ENCODE measurements at places on chromosomes 12 and 14.

- DNase-seq, result no peak
These were observed 341.8 kb downstream of the NRXN3 start for GRCh38 chr14:78512021-78512420.

GRCh38 chr12:42483521-42483790, 106.1 kb downstream of the PRICKLE1 start:
- peak; percentile 8 for DNase-seq

- DNase-seq, result no peak
These were observed 111.9 kb downstream of the LRFN5 start for GRCh38 chr14:41718477-41719166.

GRCh38 chr14:23863836-23864235, 89.7 kb upstream of the DHRS4 start:
- no peak for DNase-seq

DNA sequence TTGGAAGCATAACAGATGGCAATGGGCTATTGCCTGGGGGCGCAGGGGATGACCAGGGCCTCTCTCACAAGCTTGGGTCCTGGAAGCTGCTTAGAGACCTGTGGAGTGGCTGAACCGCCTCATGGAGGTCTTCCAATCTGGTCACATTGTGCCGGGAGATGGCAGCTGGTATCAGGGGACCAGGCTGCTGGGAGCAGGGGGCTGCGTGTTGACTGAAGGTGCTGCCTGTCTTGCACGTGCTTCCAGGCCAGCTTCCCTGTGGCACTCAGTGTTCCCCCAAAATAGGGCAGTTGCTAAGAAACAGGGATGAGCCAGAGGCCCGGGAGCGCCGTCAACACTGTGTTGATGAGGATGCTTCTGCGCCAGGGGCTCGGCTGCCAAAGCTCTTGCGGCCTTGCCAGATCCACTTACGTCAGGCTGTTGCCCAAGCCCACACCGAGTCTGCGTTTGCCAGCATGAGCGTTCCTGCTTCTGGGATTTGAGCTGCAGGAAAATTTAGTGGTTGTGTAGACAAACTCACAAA, 39.8 kb downstream of the ELK3 start:
- no peak for DNase-seq

- no peak for DNase-seq
These were observed 2.0 kb downstream of the SCYL2 start for GRCh38 chr12:100268835-100269564.

GRCh38 chr12:121344506-121344905, 7.7 kb downstream of the ANAPC5 start:
- no peak for DNase-seq

- no peak for DNase-seq
These were observed 72.2 kb upstream of the CRY1 start for GRCh38 chr12:107165581-107165980.

DNA sequence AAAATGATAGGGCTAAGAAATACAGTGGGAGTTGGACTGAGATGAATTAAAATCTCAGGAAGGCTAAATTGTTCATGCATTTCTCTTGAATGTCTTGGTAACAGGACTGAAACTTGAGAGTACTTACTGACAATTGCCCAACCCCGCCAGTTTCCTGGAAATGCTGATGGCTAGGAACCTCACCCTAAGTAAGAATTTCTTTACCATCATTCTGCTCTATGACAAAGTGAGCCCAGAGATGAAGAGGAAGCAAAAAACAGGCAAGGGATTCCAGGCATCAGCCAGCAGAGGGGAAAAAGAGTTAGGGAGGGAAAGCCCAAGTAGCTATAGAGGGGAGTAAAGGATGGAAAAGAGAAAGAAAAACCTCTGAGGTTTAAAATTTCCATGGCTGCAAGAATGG, 397.7 kb downstream of the MDGA2 start:
- DNase-seq, result no peak

DNA sequence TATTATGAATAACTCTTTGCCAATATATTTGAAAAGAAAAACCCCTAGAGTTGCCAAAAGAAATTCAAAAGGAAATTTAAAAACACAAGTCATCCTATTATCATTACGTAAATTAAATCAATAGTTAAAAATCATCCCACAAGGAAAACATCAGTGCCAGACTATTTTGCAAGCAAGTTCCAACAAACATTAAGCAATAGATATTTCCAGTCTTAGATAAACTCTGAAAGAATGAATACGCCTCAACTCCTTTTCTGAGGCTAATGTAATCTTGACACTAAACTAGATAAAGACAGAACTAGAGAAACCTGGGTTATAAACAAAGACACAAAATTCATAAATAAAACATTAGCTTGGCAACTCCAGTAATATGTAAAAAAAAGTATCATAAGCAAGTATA, 245.9 kb downstream of the FOXN3 start:
- no peak for DNase-seq

- no peak for DNase-seq
These were observed 343.1 kb downstream of the FLRT2 start for GRCh38 chr14:85873006-85873405.

GRCh38 chr12:60043236-60043635, 447.4 kb downstream of the SLC16A7 start:
- no peak for DNase-seq

DNA sequence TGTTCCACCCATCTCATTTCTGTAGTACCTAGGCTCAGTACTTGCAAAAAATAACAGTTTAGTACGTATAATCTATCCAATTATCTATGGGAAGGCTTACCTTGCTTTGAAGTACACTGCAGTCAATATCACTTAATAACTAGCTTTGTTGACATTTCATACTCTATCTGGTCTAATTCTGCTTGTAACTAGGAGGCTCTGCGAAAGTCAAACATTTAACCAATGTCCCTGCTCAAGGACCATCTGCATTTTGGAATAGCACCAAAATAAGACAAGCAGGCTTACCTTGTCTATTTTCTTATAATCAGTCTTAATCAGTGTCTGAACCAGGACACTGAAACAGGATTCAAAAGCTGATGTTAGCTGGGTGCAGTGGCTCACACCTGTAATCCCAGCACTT, 39.9 kb downstream of the SLC25A47 start:
- no peak for DNase-seq

DNA sequence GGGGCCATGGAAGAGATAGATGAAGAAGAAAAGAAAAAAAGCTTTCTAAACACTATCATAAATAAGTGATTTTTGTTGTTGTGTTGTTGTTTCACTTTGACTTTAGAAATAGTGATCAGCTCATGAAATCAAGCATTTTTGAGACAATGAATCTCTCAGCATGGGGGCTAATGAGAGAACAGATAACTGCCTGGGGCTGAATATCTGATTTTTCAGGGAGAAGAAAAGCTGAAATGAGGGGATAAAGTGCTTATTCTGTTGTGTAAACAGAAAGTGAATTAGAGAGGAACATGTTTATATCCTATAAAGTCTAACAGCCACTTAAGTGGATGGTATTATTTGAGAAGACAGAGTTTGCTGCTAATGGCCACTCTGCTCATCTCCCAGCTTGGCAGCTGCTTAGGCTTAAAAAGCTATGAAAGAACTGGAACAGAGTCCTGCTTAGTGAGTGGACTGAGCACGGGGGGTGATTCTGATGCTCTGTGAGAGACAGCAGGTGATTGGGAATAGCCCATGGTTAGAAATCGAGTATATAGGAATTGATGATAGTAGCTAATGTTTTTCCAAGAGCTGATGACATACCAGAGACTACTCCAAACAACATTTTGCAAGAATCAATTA, 646.1 kb upstream of the TMEM132C start:
- DNase-seq, result no peak

DNA sequence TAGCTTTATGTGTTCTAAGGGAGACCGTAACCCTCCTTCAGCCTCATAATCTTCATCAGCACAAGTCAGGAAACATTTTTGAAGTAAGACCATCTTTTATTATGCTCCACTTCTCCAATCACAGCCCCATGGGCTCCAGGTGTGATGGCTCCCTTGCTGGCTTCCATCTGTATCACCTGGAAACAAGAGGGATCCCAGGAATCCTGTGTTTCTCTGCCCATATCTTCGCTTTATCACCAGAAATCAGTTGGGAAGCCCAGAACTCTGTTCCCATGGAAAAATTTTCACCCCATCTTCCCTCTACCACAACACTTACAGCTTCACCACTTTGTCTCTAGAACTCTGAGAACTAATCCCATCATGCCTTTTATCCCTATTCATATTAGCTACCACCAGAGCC, 68.3 kb downstream of the METTL25 start:
- no peak for DNase-seq

GRCh38 chr12:53532524-53533445, 25.5 kb upstream of the NPFF start:
- no peak for DNase-seq

GRCh38 chr12:219891-220352, 6.0 kb upstream of the SLC6A12 start:
- DNase-seq, result peak; percentile 38

DNA sequence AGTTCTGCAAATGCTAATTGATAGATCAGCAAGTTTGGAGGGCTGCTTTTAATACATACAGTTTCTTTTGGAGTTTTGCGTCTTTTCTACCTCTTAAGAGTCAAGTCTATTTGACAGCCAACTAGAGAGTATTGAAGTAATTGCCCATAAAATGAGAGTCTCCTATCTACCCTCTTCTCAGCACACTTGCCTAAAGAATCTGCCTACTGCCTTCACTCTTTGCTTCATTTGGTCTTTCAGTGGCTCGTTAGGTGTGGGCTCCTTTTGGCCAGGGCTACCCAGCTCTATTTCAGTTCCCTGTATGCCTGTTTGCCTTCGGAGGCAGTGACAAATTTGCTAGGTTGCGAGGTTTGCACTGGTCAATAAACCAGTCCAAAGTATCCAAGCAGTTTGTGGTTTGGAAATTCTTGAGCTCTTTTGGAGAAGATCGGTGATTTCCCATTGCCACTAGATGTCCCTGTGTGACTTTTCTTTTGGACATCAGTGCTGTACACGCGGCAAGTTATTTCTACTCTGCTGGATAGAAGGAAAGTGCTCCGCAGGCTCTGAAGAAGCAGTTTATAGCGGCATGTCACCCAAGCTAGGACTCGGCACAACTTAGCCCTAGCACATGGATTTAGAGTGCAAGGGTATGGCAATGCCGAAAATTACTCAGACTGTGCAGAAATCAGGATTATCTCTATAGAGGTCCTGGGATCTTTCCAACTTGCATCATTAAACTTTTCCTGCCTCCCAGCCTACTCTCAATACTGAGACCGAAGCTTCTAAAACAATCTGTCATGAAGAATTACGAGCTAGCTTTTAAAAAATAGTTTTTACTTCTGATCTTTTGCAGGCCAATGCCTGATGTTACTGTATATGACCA, 38.6 kb downstream of the MGST1 start:
- DNase-seq, result no peak

DNA sequence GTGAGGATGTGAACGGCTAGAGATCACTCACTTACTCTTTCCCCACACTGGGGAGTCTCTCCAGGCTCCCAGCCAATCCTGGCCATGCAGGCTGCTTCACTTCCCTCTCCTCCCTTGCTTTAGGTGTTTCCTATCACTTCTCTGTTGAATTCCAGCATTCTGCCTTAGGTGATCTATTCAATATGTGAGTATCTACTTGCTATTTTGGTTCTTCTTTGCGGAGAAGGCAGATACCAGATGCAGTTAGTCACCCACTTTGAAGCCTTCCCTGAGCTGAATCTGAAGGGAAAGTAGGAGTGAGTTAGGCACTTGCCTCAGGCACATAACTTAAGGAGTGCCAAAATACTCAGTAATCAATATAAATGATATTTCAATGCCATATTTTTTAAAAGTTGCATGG, 36.0 kb upstream of the FAR2 start:
- no peak for DNase-seq

GRCh38 chr14:100215330-100215885, 23.5 kb upstream of the YY1 start:
- DNase-seq, result no peak

GRCh38 chr12:60201891-60202290, 606.1 kb downstream of the SLC16A7 start:
- no peak for DNase-seq

- peak; percentile 73 for DNase-seq
These were observed at the start of gene SLC38A1 for GRCh38 chr12:46268583-46269428. Gene SLC38A1 (minus strand): TSS chr12:46269043. CDS start chr12:46239800, 29,243 bp downstream.

- DNase-seq, result no peak
These were observed 21.3 kb downstream of the IL31 start for GRCh38 chr12:122152754-122153153.

- no peak for DNase-seq
These were observed 284.7 kb upstream of the PWP1 start for GRCh38 chr12:107400686-107401447.

Data from stimulated activated CD8-positive, alpha-beta memory T cell treated with anti-CD3 and anti-CD28 coated beads, Interleukin-4, amount 100 ng/mL, for 24 hours (primary cell).